Erythroblast (primary cell): ENCODE measurements at places on chromosomes 5 and 9.

DNA sequence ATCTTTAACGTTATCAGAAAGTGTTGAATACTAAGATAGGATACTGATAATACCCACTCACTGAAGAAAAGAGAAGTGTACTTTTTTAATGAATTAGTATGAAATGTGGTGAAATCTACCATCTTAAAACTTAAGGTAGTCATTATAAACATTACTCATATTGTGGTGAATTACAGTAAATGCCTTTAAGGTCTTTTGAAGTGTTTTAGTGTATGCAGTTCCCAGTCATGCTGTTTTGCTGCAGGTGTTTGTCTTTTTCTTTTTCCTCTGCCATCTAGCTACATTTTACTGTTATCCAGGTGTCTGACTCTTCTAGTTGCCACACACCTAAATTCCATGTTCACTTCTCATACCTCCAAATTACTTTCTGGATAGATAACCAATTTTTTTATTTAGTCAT, 72.6 kb downstream of the ERMP1 start:
- no peak for DNase-seq

DNA sequence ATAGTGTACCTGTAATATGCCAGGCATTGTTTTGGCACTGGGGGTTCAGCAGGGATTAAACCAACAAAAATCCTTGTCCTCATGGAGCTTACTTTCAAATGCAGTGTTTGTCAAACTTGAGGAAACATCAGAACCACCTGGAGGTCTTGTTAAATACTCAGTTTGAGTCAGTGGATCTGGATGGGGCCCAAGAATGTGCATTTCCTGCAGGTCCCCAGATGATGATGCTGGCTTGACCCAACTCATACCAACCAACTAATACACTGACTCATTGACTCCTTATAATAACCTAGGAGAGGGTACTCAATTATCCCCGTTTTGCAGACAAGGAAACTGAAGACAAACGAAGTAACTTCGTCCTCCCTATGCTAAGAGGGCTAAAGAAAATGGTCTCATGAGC, 11.3 kb downstream of the WWC1 start:
- DNase-seq: no peak

DNA sequence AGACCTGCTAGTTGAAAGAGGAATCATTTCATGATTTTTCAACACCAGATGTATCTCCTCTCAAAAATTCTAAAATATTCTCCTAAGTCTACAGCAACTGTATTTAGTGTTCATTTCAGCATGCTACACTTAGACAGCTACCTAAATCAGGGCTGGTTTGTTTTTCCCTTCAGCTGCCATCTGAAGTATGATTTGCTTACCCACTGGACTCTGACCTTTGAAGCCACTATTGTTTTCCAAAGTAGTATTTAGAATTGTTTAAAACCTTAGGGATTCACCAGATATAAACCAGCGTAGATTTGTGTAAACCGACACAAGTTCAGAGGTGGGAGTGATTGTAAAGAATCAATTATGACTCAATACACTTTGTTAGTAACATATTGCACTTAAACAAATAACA, 193.1 kb downstream of the ADAMTS6 start:
- no peak for DNase-seq

- DNase-seq: no peak
Observed at GRCh38 chr9:126720036-126720435, 84.8 kb upstream of the ZBTB43 start.

DNA sequence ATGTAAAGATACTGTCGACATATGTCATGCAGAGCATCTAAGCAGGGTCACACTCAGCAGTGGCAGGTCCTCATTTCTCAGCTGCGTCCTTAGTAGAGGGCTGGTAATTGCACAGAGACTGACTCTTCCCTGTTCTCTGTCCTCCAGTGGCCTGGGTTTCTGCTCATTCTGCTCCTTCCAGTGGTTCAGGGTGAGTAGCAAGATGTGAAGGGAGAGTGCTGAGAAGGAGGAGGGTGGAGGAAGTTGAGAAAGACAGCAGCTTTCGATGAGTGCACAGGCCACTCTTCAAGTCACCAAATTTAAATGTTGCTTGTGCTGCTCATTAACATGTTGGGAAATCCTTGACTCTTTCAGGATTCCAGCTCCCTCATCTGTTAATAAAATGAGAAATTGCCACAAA, 203.9 kb downstream of the FBXL7 start:
- DNase-seq: no peak

DNA sequence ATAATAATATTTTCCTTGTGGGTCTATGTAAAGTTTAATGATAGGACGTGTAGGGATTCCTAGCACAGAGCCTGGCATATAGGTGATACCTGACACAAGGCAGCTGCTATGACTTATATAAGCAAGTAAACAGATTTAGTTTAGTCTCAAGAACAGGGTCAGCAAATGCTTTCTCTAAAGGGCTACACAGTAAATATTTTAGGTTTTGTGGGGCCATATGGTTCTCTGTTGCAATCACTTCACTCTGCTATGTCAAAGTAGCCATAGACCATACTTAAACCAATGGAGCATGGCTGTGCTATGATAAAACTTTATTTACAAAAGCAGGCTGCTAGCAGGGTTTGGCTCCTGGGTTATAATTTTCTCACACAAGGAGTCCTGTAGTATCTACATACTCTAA, 204.8 kb upstream of the KLF4 start:
- DNase-seq: no peak

DNA sequence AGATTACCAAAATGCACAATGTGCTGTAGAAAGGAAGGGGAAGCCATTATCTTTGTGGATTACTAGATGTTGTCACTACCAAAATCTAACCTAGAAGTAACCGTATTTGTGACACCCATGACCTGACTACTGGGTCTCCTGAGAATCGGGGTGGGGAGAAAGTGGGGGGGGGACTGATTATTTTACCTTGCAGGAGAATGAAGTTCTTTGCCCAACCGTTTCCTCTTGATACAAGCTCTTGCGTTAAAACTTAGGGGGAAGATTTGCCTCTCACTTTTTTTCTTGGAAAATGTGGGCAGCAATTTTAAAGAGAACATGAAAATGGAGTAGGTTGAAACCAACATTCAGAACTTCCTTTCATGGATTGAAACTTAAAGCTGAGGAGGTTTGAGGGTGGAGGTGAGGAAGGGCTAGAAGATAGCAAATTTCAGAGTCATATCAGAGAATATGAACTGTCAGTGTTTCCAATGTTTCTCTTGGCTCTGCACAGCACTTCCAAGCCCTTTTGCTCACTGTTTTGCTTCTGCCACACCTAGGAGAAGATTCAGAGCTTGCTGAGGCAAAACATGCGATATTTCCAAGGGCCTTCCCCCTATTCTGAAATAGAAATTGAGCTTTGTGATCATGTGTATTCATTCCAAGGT, 280.8 kb downstream of the AOPEP start:
- DNase-seq: no peak

- DNase-seq: no peak
Observed at GRCh38 chr5:67542479-67542878, 345.9 kb upstream of the CD180 start.

- DNase-seq: no peak
Observed at GRCh38 chr9:93699650-93700049, 123.3 kb downstream of the PHF2 start.

DNA sequence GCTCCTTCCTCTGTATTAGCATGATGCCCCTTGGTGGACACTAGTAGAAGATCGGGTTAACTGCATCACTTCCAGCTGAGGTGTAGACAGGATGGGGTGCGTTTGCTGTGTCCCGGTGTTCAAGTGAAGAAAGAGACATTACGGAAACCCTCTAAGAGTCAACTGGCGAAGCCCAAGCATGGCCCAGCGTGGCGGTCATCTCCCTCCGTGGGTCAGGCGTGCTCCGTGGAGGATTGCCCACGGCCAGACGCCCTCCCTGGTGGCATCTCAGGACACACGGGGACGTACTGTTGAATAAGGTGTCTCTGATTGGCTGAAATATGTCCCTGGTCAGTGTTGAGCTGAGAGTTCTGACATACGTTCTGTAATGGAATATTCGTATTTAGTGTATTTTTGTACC, 119.5 kb upstream of the CACNA1B start:
- no peak for DNase-seq
